Hepatocyte (in vitro differentiated cells): ENCODE measurements at places on chromosomes 3 and 15.

- DNase-seq: no peak
Measured at GRCh38 chr3:180184816-180185215, 148.1 kb upstream of the PEX5L start.

- DNase-seq: peak; percentile 40
Measured at GRCh38 chr15:57213862-57214261, 162.4 kb upstream of the CGNL1 start.

DNA sequence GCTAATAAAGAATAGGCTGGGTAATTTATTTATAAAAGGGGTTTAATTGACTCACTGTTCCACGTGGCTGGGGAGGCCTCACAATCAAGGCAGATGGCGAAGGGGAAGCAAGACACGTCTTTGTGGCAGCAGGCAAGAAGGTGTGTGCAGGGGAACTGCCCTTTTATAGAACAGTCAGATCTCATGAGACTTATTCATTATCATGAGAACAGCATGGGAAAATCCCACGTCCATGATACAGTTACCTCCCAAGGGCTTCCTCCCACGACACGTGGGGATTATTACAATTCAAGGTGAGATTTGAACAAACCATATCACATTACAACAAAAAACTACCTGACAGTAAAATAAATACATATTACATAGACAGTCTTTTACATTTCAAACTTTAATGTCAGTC, 414.9 kb downstream of the NAALADL2 start:
- no peak for DNase-seq

- no peak for DNase-seq
Measured at GRCh38 chr15:63797116-63797515, 36.6 kb downstream of the HERC1 start.

DNA sequence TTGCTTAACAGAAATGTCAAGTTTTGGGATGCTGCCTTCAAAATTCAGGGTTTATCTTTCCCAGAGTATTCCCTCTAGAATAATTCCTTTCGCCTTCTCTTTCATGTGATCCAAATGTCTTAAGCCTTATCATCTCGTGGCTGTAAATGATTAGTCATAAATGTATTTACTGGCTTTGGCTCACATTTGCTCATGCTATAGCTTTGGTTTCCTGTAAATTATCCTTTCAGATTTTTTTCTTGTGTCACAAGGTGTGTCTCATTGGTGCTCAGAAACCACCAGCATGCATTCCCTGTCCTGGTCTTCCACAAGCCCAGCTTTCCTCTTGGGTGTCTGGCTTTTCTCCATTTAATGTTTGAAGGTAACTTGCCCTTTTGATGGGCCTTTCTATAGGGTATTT, 692.7 kb upstream of the ALCAM start:
- peak; percentile 13 for DNase-seq

GRCh38 chr3:32309654-32310242, 71.3 kb downstream of the CMTM8 start:
- DNase-seq: no peak

DNA sequence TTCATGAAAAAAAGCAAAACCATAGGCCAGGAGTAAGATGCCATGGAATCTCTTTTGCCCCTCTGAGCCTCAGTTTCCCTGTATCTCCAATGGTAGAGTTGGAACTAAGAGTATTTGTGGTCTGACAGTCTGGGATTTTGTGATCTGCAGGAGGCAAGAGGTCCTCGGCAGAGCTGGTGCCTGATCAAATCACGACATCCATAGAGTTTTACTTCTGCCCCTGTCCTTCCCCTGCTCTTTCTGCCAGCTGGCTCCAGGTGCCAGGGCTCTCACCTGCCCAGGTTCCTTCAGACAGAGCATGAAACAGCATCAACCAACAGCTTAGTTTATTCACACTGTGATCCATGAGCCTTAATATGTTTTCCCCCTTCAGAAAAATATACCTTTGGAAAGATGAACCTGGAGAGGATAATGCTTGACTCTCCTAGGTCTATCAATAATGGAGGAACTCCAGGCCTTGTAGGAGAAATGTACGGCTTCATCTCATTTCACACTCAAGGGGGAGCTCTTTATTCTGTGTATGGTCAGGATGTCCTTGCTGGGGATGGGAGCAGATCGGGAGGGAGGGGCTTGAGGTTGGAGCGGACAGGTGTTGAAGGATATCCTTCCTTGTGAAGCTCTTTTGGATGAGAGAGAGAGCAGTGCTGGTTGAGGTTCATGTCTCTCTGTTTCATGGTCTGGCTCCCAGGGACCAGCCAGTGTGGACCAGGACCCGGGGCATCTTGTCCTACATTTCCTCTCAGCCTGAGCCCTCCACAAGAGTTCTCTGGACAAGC, 309.9 kb downstream of the RPLP1 start:
- peak; percentile 28 for DNase-seq

DNA sequence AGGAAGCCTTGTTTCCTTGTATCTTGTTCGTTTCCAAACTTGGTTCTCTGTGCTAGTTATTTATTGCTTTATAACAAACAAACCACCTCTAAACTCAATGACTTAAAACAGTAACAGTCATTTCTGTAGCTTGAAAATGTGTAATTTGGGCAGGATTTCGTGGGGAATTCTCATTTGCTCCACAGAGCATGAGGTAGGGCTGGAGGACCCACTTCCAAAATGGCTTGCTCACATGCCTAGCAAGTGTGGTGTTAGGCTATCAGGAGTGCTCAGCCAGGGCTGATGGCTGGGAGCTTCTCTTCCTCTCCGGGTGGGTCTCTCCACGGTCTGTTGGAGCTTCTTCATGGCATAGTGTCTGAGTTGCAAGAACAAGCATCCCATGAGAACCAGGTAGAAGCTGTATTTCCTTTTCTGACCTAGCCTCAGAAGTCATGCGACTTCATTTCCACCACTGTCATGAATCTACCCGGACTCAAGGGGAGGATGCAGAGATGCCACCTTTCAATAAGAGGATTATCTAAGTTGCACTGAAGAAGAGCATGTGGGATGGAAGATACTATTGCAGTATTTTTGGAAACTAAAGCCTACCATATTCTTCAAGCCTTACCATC, 8.2 kb upstream of the TNIK start:
- DNase-seq: no peak

- no peak for DNase-seq
Measured at GRCh38 chr3:136380530-136380929, 130.4 kb downstream of the PCCB start.
